ENCODE measurements at places on chromosomes 13 and 19. TPM values are rescaled to one million over a fixed set of nuclear protein-coding genes. Genes with fewer than 3 reads are reported as not detected.

DNA sequence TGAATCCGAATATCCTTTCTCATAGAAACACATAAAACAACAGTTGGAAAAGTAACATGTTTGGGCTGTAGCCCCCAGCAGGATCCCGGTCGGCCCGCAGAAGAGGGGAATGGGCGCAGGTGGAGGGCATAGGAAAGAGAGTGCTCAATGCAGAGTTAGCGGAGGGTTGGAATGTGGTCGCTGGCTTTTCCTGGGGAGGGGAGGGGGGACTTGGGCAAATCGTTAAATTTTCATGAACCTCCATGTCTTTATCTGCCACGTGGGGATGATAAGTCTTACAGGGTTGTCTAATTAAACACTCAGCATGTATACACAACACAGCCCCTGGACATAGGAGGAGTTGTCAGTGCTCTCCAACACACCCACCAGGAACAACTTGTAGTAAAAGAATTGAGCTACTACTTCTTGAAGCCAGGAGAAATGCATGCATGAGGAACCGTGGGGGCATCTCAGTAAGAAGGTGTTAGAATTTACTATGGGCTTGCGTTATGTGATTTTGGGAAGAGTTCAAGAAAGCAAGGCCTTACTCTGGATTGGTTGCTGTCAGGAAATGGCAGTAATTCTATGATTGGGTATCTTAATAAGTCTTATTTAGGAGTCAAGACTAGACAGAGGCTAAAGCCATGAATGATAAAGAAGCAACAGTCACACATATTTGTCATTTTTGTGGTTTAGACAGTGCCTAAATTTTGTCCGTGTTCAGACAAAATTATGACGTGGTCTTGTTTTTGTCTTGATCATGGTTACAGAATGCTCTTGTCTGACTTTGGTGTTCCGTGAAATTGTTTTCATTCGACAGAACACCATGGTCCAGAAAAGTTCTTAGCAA, 671 bp upstream of the SLC46A3 start:
- DNase-seq: no peak

GRCh38 chr13:48888613-48889012, 87.1 kb upstream of the FNDC3A start:
- no peak for DNase-seq

DNA sequence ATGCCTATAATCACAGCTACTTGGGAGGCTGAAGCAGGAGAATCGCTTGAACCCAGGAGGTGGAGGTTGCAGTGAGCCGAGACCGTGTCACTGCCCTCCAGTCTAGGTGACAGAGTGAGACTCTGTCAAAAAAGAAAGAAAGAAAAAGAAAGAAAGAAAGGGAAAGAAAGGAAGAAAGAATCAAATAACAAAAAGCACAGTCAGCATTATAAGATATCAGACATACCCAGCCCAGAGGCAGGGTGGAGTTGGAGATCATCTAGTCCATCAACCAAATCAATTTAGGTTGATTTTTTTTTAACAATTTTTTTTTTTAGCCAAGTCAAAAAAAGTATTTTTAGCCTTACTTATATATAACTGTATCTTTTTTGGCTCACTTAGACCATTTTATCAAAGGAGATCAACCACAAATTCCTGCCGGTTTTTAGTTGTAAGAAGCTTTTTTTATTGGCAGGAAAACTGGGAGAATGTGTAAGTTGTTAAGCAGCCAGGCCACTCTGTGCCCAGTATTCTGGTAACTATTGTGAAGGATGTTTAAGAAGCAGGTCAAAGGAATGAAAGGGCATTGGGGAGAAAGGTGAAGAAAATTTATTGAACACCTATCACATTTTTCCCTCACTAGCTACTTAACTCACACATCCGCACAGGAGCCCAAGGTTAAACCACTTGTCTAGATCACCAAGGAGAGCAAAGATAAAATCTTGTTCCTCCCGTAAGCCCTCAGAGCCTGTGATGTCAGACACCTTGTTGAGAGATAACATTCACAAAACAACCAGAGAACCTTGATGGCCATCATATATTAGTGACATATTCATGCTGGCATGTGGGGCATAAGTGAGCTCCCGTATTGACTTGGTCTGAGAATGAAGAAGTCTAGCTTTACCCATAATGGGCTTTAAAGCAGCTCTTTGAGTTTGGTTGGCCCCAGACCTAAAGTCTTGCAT, 91.8 kb downstream of the COL4A2 start:
- DNase-seq: no peak

GRCh38 chr13:50794226-50794625, 49.3 kb downstream of the DLEU7 start:
- DNase-seq: no peak

DNA sequence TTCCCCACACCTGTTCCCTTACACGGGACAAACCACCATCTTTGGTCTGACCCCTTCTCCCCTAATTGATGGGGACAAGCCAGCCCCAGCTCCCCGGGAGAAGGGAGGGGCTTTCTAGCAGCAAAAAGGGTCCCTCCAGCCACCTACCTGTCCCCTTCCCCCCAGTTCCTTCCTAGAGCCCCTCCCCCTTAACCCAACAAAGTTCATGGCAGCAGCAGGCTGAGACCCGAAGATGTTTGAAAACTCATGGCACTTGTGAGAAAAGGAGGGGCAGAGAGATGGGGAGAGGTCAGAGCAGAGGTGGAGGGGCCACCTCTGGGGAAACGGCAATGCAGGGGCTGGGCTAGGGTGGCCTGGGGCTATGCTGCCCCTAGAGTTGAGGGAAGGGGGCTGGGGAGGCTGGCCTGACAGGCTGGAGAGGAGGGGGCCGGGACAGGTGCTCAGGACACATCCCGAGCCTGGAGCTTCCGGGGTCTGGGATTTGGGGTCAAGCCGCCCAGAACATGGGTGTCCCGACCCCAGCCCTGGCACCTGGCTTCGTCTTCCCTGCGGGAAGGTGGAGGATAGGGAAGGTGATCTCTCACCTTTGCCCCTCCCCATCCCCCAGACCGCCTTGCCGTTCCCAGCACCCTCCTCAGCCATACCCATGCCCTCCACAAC, 12.5 kb upstream of the ASF1B start:
- DNase-seq: no peak

DNA sequence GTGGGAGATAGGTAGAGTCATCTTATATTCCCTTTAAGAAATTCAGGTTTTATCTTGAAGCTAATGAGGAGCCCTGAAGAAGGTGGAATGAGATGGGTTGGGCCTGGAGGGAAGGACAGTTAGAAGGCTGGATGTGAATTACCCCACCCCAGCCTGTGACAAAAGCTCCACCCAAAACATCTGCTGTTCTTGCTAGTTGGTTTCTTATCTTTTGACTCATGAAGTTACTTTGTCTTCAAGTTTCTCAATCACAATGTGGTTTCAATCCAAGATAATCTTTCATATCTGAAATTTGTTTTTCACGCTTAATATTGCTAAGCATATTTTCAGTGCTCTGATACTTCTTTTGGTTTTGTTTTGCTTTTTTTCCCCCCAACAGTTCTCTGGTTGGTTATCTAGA, 38.3 kb upstream of the HMGB1 start:
- DNase-seq: no peak

GRCh38 chr13:23289917-23290357, 109.2 kb downstream of the SGCG start:
- no peak for DNase-seq

DNA sequence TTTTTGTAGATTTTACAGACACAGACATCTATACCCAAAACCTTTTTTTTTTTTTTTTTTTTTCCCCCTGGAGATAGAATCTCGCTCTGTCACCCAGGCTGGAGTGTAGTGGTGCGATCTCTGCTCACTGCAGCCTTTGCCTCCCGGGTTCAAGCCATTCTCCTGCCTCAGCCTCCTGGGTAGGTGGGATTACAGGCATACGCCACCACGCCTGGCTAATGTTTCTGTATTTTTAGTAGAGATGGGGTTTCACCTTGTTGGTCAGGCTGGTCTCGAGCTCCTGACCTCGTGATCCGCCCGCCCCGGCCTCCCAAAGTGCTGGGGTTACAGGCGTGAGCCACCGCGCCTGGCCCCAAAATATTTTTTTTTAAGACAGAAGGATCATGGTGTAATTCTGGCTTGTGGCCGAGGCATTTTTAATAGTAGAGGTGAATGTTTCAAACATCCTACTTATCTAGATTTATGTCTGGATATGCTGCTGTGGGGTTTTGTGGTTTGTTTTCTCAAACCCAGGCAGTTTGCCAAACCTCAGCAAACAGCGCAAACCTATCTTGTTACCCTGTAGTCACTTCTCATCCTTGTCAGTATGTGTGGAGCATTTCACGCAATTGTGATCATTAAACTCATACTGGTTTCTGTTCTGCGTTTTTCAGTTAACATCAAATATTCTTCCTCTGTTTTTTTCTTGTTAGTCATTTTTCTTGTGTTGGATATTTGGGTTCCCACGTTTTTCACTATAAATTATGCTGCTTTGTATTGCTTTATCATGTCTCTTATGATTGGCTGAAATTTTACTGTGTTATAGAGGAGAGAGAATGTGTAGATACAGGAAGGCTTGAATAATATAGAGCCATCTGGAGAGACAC, 36.2 kb upstream of the GARRE1 start:
- DNase-seq: no peak

Gene SHISA7
- polyA plus RNA-seq: 0.18 TPM

DNA sequence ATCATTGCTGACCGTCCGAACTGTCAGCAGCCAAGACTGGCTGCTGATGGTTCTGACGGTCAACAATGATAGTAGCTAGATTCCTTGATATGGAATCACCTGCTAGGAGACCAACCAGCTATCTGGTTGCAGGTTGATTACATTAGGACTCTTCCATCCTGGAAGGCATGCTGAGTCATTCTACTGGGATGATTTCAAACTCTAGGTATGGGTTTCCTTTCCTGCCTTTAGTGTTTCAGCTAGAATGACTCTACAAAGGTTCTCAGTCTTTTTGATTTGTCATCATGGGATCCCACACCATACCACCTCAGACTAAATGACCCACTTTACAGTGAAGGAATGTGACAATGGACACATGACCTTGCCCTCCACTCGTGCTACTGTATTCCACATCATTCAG, 138.1 kb upstream of the KL start:
- DNase-seq: no peak

Gene GSX1
- not detected for polyA plus RNA-seq

Gene N4BP2L2
- polyA plus RNA-seq: 107 TPM

GRCh38 chr19:16134510-16134909, 9.0 kb upstream of the HSH2D start:
- DNase-seq: no peak

All from hindlimb muscle (tissue), 1 donor.